ENCODE measurements at places on chromosomes 1 and 21. TPM values are rescaled to one million over a fixed set of nuclear protein-coding genes. Genes with fewer than 3 reads are reported as not detected.
A peak's percentile ranks its signal among the peaks of the same experiment; 100 is the strongest.

The OR2M3 gene
- total RNA-seq = not detected

The SFN gene
- total RNA-seq = 364 TPM

DNA sequence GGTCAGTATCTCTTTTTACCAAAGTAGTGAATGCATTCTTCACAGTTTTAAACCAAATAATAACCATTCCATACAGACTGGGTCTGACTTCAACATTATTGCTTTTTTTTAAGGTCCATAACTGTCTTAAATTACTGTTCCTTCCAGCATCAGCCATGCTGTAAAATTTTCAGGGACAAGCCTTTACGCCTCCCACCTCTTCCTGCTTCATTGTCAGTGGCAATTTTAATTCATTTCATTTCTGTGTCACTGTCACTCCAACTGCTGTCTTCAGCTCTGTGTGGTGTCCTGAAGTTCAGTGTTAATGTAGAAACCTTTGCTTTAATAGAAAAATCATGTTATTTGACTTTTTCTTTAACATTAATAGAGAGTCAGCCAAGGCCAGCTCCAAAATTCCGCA, 365.6 kb upstream of the PTBP2 start:
- H3K27ac ChIP-seq = no peak overlapping the region
- no peak overlapping the region for H3K4me3 ChIP-seq
- H3K4me1 ChIP-seq = no peaks in the 10 kb centered on the region
- no peaks in the 10 kb centered on the region for H3K36me3 ChIP-seq
- no peak for DNase-seq
- no peaks in the 10 kb centered on the region for H3K27me3 ChIP-seq

GRCh38 chr1:241640867-241641622, 876 bp upstream of the CHML start:
- no peak for DNase-seq
- no peaks in the 10 kb centered on the region for H3K36me3 ChIP-seq
- peak overlapping the region; percentile 83 for H3K4me3 ChIP-seq
- H3K4me1 ChIP-seq = peaks cover 40% of the 10 kb centered on the region
- H3K27me3 ChIP-seq = no peaks in the 10 kb centered on the region
